Activated CD4-positive, alpha-beta T cell treated with anti-CD3 and anti-CD28 coated beads, Interleukin-2, amount 50 U/mL, for 4 hours (primary cell): ENCODE measurements at places on chromosomes 5 and 9.
A peak's percentile ranks its signal among the peaks of the same experiment; 100 is the strongest.

GRCh38 chr5:149439899-149440542, 60.9 kb upstream of the IL17B start:
- DNase-seq = no peak

GRCh38 chr9:91421971-91422757, 1.5 kb downstream of the NFIL3 start:
- DNase-seq = no peak

DNA sequence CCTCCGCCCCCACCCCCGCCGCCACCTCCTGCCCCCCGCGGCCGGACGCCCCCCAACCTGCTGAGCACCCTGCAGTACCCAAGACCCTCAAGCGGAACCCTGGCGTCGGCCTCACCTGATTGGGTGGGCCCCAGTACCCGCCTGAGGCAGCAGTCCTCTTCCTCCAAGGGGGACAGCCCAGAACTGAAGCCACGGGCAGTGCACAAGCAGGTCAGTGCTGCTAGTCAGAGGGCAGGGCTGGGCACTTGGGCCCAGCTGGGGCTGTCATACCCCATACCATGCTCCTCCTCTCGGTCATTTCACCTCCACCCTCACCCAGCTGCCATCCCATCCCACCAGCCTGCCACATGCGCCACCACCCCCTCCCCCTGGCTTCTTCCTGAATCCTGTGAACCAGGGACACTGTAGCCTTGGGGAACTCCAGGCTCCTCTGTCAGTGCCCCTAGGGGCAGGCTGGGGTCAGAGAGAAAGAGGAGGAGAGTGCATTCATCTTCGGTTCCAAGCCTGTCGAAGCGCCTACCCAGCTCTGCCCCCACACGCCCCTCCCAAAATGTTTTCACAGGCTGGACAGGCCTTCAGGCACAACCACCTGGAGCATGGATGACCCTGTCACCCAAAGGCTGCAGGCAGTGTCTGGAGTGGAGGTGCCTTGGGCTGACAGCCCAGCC, 122.0 kb downstream of the DAB2IP start:
- no peak for DNase-seq

DNA sequence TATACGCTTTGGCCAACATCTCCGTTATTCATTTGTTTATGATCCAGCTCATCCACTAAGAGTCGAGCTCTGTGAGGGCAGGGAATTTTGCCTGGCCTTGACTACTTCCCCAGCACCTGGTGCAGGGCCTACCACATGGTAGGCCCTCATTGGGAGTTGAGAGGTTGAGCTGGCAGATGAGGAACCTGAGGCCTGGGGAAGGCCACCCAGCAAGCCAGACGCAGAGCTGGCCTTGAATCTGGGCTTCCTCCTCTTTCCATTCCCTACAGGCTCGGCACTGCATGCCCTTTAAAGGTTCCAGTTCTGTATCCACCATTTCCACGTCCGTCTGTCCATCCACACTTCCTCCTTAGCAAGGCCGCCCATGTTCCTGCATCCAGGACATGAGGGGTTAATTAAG, 24.2 kb downstream of the KCNMB1 start:
- DNase-seq = no peak

DNA sequence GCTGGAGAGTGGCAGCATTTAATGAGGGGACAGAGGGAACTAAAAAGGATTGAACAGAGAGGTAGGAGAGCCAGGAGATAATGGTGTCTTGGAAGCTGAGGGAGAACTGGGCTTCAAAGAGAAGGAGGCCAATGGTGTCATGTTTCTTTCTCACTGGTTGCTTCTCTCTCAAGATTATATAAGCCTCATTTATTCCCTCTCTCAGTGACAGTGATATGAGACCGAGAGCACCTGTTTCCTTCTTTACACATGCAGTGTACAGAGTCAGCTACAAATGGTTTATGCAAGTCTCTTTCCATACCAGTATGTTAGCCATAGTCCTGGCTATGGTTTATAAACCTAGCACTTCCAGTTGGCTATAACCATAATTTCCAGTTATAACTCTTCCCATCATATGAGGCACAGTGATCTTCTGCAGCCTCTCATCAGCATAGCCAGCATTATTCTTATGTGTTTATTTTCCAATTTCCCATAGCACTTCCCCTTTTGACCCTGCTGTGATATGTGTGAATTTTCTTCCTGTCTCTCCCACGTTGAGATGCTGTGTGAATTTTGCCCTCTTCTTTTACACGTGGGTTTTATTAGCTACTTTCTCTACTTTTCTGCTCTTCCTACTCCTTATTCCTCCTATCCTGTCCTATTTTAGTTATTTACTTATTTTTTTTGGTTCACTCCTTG, 71.2 kb downstream of the UNC13B start:
- DNase-seq = no peak

DNA sequence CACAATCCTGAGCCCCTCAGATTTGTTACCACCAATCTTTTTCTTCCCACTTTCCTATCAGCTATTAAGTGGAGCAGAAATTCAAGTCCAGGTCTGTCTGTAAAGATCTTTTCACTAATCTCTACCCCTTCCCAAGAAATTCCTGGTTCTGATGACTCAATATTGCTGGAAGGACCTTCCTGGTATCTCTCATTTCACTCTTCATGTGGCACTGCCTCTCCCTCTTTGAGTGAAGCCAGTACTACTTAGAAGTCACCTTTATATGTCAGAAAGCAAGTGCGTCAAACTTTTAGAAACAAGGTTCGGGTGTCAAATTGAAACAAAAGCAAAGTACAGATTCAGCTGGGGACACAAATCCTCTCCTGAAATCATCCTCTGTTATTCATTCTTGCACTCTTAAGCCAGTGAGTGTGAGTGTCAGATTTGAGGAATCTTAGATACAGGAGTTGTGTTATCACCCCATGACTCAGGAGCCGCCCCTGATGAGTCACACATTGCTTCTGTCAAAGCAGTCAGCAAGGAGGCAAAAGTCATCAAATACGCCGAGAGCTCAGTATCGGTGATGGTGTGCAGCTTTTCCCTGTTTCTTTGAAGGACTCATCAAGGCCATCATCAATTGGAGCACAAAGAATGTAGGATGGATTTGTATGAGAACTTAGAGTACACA, 313.0 kb downstream of the CETN3 start:
- no peak for DNase-seq

DNA sequence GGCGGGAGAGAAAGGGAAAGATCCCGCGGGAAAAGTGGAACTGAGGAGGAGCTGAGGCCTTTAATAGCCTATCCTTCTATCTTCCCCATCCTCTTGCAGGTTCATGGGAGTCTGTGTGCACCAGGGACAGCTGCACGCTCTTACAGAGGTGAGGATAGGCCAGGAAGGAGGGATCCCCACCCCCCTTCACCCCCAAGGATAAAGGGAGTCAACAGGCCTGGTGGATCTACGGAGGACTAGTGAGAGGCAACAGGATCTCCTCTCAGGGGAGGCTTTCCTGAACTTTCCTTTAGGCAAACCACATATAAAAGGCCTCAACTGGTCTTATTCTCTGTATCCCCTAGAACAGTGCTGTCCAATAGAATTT, 1.1 kb downstream of the TESK1 start:
- DNase-seq = no peak

- DNase-seq = no peak
Observed at GRCh38 chr9:135525241-135526088, 4.2 kb downstream of the LCN1 start.

GRCh38 chr5:140632366-140633020, 482 bp downstream of the CD14 start:
- peak; percentile 41 for DNase-seq

DNA sequence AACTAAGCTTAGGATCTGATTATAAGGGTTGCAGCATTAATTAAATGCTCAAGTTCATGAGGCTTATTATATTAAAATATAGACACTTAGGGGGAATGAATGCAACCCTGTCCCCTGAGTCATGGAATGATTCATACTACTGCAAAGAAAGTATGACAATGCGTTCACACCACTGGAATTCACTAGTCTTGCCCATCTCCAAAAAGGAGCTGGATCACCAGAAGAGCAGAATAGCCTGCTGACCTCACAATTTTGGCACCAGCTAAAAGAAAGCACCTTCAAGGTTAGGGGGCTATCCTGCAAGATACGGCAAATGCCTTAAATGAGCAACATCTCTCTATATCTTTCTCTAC, 32.0 kb upstream of the TMED7 start:
- DNase-seq = no peak

DNA sequence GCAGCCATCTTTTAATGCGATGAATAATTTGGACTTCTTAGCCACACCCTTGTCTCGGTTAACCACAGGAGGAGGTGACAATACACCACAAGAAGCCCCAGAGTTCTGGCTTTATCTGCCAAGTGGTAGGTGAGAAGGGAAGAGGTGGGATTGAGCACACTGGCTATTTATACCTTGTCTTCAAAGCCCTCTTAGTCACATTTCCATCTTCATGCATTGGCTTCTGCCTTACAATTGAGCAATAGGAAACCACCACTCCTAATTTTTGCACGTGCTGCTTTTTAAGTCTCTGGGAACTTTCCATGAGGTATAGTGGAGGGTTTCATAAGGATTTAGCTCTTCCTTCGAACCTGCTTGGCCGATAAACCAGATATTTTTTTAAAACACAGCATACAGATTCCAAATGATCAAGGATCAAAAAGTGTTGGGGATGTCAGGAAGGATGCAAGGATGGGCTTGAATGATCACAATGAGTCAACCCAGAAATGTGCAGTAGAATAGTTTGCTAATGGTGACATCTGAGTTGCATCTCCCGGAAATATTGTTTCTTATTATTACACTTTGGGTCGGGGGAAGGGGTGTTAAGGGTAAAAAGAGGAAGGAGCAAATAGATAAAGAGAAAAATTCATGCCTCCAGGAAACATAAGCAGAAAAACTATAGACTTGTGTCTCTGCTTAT, 25.5 kb downstream of the PLAC8L1 start:
- no peak for DNase-seq
